ENCODE measurements at places on chromosomes 16 and 17. TPM values are rescaled to one million over a fixed set of nuclear protein-coding genes. Genes with fewer than 3 reads are reported as not detected.

Gene TPPP3
- polyA plus RNA-seq = 55.5 TPM

Gene ABAT
- 62.1 TPM for polyA plus RNA-seq

Gene HOXB9
- 70.4 TPM for polyA plus RNA-seq

Gene STAT5A
- 8.7 TPM for polyA plus RNA-seq

GRCh38 chr16:79009896-79010295 lies 590.6 kb downstream of the MAF start:
- no peak for DNase-seq

GRCh38 chr17:33342025-33342424 lies 48.9 kb upstream of the ASIC2 start:
- no peak for DNase-seq

- no peak for DNase-seq
Observed at GRCh38 chr17:73170324-73170723, 5.5 kb downstream of the SSTR2 start.

DNA sequence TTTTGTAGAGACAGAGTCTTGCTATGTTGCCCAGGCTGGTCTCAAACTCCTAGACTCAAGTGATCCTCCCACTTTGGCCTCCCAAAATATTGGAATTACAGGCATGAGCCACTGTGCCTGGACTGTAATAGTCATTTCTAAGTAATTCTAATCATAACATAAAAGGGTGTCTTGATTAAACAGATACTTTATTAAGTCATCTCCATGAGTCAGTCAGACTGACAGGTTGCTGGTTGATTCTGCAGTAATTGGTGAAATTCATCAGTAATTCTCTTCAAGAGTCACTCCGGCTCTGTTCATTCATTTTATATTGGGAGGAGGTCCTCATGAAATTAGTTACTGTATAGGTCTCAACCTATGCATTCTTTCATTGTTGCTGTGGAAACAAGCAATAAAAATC lies 85.6 kb downstream of the SPECC1 start:
- DNase-seq = no peak

DNA sequence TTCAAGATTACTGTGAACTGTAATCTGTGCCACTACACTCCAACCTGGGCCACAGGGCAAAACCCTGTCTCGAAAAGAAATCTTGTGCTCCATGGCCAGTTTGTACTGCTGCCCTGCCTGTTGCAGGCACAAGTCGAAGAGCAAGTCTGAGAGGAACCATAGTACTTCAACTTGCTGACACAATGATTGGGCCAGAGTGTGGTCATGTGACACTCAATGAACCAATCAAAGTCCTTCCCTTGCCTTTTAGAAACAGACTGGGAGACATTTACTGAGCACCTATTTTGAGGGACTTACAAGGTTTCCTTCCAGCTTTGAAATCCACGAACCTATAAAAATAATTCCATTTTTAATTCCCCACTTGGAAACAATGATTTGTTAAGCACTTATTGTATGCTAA lies 39.8 kb upstream of the TMC5 start:
- no peak for DNase-seq

GRCh38 chr16:67528222-67528869 lies at the start of gene RIPOR1:
Gene RIPOR1 (plus strand): TSS chr16:67528829. CDS start chr16:67538447, 9,618 bp downstream.
- DNase-seq = no peak

DNA sequence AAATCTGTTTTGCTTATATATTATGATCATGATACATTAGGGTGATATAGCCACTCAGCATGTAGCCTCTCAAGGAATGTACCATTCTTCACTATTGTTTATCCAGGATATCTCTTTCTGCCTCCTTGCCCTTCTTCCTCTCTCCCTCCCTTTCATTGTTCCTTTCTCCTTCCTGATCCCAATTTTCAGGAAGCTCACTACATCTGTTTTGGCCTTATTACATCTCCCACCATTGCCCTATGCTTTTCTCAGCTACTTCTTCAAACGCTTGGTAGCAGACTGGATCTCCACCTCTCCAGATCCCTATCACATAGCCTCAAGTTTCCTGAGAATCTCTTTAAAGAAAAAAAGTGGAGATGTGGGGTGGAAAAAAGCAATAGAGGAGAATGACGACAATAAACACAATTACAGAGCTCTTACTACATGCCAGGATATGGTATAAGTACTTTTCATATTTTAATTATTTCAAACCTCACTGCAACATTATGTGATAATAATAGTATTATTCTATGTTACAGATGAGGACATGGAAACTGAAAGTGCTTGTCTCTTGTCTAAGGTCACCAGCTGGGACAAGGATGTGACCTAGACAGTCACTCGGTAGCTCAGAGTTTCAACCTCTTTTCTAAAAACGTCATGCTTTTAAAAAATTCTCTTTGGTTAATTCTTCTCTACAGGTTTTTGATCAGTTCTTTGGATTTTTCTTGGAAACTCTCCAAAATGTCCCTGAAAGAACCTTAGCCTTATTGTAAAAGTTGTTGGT lies 959.1 kb downstream of the CDH11 start:
- DNase-seq = no peak

DNA sequence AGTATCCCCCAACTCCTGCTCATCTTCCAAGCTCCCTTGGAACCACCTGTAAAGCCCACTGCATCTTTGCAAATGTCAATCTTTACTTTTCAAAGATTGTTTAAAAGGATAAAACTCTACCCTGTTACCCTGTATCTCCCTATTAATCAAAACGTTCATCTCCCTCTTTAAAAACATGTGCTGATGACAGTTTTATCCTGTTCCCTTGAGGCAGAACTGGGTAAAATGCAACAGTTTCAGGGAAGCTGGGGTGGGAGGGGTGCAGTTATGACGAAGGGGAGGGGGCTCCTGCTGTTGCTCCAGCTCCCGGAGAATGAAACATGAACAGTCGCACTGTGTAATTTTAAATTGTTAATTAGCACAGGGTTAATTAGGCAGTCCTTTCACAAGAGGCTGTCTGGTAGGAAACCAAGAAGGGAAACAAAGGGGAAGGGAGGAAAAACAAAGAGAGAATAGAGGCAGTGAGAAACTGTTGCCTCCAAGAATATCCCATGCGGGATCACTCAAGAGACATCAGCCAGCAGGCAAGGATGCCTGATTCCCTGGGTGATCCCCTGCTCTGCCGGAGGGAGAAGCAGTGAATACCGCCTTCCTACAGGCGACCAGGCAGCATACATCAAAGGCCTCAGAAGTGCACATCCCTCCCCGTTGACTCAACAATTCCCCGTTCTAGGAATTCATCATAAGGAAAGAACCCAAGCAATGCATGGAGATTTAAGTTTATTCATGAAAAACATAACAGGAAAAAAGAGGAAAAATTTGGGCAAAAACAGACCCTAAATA lies 84.2 kb downstream of the ZFHX3 start:
- no peak for DNase-seq

GRCh38 chr17:2158396-2158780 lies 103.5 kb downstream of the HIC1 start:
- no peak for DNase-seq

GRCh38 chr16:20372701-20373100 lies 20.2 kb upstream of the UMOD start:
- no peak for DNase-seq

All from left renal cortex interstitium (tissue), 4 donors.